Cortex of kidney (tissue), 1 donor: ENCODE measurements at places on chromosomes 4 and X.

GRCh38 chr4:118738090-118738489 lies 52.9 kb downstream of the METTL14 start:
- DNase-seq = no peak

DNA sequence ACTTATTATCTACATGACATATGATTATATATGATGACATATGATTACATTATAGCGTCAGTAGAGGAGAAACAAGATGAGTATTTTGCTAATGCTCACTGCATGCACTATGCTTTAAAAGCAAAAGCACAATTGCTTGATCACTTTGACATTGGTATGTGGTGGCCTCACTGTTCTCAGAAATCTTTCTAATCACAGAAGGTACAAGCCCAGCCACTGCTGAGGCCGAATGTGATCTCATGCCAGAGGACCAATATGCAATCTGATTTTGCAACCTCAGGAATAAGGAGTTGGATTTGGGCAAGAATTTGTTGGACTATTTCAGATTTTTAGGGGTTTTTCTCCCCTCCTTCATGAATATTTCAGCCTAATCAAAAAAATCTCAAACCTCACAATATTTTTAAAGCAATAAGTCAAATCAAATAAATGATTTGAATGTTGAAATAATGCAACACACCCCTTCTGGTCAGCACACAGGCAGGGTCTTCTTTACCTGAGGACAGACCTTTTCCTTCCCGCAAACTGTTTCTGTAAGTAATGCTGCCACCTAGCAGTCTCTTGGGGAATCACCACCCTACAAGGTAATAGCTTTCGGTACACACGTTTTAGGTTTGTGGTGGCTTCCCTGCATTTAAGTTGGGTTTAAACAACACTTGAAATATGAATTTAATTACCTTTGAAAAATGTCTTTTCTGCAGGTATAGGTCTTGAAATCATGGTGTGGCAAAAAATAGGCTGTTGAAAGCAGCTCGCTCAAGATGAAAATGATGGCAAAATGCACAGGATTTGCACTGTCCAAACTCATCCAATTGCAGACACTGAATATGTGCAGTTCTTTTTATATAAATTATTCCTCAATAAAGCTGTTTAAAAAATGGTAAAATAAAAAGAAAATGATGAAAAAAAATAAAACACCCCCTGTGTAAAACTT lies 4.8 kb upstream of the CXCL13 start:
- DNase-seq = no peak

DNA sequence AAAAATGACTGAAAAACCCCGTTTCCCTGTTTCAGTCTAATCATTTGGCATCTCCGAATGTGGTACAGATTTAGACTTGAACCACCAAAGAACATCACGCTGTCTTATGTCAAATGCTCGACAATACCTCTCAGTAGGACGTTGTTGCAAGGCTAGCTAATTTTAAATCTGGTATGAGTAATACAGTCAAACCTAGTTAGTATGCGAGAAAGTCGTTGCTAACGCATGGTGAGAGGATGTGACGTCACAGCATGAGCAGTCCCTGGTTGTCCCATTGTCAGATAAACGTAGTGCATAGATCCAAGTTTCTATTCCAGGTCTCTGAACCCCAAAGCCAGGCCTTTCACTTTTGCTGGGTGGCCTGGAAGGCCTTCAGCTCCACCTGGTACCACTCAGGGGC lies 44.7 kb downstream of the SETD7 start:
- no peak for DNase-seq

DNA sequence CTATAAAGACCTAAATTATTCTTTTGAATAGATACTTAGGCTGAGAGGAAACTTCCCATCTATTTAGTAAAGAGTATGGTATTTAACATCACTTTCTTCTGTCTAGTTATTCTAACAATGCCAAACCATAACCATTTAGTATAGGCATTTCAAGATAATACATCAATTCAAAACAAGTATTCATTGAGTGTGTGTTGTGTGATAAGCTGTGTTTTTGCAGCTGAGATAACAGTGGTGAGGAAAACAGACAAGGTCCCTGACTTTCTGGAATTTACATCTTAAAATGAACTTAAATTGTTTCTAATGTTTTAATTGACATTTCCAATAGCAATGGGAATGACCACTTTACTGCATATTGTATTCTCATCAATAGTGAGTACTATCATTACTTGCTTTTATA lies 22.4 kb upstream of the TSPAN5 start:
- DNase-seq = no peak

GRCh38 chr4:54187148-54187547 lies 41.9 kb upstream of the PDGFRA start:
- DNase-seq = no peak

GRCh38 chr4:1087371-1087770 lies 26.0 kb downstream of the RNF212 start:
- no peak for DNase-seq

DNA sequence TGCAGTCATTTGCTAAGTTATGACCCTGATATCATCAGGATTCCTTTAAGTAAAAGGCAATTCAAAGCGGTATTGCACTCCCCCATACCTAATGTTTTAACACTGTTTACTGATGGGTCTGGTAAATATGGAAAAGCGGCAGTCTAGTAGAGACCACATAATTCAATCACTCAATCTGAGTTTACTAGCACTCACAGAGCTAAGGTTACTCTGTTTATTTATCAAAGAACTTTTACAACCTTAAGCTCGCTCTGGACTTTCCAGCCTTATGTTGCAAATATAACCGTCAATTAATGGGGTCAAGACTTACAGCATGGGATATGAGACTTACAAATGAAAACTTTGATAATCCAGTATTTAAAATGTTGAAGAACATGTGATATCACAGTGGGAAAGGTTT lies 124.5 kb upstream of the ZCCHC13 start:
- DNase-seq = no peak

DNA sequence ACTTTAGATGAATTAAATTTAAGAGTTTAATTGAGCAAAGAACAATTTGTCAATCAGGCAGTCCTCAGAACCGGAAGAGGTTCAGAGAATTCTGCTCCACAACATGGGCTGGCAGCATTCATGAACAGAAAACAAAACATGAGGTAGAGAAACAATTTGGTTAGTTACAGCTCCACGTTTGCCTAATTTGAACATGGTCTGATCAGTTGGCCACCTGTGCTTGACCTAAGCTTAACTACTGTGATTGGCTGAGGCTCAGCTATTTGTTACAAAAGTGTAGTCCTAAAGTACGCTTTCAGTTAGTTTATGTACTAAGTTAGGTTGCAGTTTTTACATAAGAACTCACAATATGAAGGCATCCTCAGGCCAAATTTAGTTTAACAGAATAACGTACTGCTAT lies 258.6 kb downstream of the ADAM29 start:
- no peak for DNase-seq

GRCh38 chrX:105876658-105877057 lies 54.3 kb downstream of the NRK start:
- no peak for DNase-seq
